ENCODE measurements at places on chromosomes 5 and 9. TPM values are rescaled to one million over a fixed set of nuclear protein-coding genes. Genes with fewer than 3 reads are reported as not detected.
A peak's percentile ranks its signal among the peaks of the same experiment; 100 is the strongest.

ZNF658 gene
- 3.7 TPM for total RNA-seq

PCDHB12 gene
- 4.7 TPM for total RNA-seq

CDHR2 gene
- not detected for total RNA-seq

ENTR1 gene
- 72.0 TPM for total RNA-seq

CNTLN gene
- total RNA-seq: 17.3 TPM

TTC1 gene
- 55.6 TPM for total RNA-seq

ERCC8 gene
- total RNA-seq: 29.9 TPM

DBH gene
- total RNA-seq: 2.2 TPM

MSX2 gene
- 7.0 TPM for total RNA-seq

DNA sequence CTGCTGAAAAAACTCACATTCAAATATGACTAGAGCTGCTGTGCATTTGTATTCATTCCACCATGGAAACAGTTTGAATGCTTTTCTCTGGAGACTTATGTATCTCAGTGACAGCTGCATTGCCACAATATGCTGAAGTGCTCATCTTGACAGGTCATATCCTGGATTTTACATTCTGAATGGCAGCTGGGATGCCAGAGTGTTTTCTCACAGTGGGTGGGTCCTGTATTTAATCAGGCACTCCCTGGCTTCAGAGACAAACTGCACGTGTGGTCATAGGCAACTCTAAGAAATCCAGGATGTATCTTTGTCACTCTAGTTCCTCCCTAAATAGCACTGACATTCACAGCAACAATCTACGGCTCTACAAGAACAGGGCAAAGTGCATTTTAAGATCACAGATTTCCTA, 75.6 kb downstream of the ST8SIA4 start:
- DNase-seq: peak; percentile 56

GRCh38 chr5:10308844-10309243, 1.1 kb upstream of the CMBL start:
- DNase-seq: no peak

- DNase-seq: no peak
Measured at GRCh38 chr9:99531313-99531712, 290.4 kb upstream of the NR4A3 start.

DNA sequence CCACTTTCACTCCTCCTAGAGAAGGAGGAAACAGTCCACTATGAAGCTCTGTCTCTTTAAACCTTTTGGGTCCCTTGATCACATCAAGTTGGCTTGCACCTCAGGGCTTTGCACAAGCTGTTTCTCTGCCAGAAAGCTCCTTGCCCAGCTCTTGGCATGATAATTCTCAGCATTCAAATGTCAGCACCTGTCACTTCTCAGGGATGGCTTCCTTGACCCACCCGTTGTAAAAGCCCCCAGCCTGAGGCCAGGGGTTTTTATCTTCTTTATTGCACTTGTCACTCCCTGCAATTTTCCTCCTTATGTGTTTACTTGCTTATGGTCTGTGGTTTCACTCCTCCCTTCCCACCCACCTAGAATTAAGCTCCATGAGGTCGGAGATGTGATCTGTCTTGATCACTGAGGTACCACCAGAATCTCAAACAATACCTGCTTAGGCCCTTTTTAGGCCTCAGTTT, 200.7 kb upstream of the TBC1D2 start:
- DNase-seq: no peak

DNA sequence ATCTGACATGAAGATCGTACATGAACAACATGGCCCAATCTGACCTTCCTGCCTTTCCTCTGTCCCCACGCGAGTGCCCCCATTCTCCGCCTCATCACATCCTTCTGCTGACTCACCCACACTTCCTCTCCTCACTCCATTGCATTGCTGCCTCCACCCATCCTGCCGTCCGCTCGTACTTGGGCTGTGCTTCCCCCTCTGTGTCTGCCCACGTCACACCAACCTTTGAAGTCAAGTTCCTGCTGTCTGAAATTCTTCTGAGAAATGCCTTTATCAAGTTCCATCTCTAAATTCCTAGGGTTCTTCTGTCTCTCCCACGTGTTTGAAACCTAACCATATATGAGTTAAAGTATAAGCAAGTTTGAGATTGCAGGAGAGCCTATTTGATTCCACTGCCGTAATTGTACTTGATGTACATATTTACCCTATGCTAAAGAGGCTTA, 18.0 kb upstream of the STARD4 start:
- peak; percentile 64 for DNase-seq

DNA sequence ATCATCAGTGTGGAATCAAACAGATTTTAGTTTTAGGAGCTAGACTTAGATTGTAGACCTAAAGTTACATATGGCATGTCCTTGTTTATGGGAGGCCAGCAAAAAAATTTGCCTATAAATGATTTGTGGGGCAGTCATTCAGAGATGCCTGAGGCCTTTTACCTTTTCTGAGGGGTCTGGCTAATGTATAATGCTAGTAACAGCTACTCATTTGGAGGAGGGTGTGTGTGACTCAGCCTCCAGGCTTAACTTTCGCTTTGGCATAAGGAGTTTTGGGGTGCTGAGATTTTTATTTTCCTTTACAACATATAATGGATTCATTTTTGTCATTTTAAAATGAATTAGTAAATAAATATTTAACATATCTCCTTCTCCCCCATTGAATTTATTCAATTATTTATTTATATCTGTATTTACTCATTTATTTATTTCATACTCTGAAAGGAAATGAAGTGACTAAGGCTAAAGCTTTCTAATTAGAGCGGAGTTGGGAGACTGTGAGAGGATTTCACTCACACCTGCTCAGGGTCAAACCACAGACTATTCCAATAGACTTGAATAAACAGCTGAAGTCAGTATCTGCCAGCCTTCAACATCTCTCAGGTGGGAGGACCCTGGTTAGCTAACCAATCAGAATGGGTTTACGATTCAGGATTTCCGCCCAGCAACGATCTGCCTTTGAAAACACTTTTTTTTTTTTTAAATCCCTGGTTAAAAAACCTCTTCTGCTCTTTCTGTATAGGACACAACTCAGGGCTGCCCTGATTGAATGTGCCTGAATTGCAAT, 487.5 kb upstream of the SGCD start:
- peak; percentile 90 for DNase-seq

DNA sequence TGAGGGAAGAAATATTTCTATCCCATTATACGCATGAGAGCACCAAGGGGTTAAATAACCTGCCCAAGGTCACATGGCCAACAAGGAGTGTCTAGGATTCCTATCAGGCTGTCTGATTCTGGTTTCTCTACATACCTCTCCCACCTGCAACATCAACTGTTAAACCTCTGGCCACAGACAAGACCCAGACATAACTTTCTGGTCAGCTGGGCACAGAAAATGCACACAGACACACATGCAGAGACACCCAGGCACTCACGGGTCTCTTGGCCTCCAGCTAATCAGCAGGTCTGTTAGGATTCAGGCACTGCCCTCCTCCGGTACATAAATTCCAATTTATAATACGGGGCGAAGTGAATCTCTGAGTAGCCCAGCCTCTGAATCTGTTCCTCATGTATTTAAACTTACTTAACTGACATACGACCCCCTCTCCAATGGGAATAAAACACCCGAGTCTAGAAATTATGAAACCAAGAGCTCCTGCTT, 1.5 kb downstream of the SEPTIN8 start:
- DNase-seq: no peak

GRCh38 chr5:36397901-36398536, 96.3 kb upstream of the RANBP3L start:
- DNase-seq: no peak

GRCh38 chr9:83284746-83285145, 221.8 kb upstream of the RASEF start:
- DNase-seq: peak; percentile 86

DNA sequence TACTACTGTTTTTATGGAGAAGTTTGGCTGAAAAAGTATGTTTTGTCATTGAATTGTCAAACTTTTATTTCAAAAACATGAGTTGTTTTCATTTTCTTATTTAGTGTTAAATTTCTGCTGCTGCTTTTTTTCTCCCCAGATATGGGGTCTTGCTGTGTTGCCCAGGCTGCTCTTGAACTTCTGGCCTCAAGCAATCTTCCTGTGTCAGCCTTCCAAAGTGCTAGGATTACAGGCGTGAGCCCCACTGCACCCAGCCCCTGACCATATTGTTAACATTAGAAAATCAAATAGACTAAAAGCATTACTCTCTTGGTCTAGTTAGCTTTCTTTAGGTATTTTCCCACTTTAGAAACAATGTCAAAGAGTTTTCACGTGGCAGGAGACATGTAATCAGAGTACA, 215.3 kb downstream of the KDM4C start:
- no peak for DNase-seq

DNA sequence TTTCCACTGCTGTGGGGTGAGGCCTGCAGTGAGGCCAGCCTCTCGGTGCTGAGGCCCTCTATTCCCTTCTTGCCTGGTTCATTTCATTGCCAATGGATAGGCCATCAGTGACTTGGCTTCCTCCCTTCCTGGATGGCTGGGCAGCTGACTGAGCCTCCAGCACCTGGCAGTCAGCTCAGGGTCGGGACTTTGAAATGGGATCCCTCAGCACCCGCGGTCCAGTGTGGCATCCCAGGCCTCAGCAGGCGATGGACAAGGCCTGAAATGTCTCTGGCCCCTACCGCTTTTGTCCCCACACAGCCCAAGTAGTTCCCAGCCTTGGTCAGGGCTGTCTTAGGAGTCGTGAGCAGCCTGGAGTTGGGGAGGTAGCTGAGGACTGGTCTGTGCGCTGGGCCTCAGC, 17.2 kb downstream of the NDST1 start:
- no peak for DNase-seq

DNA sequence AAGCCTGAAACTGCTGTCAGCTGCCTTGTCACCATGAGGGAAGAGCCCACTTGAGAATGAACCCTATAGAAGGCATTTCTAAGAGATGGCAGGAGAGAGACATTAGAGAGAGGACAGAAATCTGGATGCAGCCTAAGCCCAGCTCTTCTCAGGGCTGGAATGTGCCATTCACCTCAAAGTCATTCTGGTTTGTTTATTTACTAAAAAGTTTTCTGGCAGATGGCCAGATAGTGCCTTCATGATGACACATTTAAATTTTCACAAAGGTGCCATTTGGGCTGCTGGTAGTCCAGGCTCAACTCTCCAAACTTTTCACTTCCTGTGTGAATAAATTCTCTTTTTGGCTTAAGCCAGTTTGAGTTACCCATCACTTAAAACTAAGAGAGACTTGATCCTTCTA, 144.6 kb upstream of the ZNF366 start:
- no peak for DNase-seq

DNA sequence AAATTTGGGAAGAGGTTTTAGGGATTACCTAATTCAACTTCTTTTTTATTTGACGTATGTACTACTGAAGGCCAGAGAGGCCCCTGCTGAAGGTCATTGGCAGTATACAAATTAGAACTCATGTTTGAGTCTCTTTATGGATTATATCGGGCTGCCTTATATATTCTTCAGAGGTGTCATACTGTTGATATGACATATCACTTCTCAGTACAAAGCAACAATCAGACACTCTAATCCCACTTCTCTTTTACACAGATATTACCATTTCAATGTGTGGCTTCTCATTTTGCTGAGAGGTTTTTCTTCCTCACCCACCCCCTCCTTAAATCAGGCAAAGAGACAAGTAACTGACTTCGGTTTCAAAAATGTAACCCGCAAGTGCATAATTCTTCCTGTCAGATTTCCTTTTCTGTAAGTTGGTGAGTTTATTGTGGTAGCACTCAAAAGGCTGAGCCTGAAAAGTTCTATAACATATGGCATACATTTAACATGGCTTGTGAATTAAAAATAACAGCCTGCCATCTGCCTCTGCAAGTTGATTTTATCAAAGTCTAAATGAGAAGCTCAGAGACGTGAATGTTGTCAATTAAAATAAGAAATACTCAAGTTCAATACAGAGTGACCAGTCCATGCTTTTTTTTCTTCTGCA, 163.6 kb upstream of the RORB start:
- DNase-seq: no peak

DNA sequence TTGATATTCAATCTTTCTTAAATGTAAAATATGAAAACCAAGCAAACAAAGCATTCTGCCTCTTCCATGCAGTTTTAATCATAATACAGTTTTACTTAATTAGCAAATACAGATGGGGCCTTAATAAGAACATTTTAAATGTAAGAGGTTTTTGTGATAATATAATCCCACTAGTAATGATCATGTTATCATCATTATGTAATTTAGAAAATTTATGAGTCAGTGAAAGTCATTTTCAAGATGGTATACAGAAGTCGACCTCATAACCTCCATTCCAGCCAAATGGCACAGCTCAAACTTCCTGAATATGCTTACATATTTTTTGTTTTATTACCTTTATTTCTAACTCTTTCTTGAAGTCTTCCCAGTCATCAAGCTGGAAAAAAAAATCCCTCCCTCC, 102.2 kb upstream of the GNA14 start:
- no peak for DNase-seq

- DNase-seq: no peak
Measured at GRCh38 chr5:160169326-160169725, 50.1 kb upstream of the PWWP2A start.

DNA sequence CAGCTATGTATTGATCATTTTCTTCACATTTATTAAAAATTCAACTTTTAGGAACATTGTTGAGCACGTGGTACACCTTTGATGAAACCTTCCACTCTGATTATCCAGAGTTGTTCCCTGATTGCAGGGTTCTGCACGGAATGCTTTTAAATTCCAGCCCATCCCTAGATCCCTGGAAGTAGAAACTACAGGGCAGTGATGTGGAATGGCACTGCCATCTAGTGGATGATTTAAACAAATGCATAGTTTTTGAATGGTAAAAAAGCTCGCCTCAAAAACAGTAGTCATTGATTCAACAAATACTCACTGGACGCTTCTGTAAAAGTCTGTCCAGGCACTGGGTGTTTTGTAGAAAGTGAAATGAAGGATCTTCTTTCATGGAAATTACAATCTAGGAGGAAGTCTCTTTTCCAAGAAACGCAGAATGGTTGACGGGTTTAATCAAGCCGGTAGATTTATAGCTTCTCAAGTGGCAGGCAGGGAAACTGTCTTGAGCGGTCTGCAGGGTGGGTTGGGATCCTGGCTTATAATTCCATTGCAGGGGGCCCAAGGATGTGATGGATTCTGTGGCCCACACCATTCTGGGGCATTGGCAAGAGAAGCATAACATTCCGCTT, 118.4 kb downstream of the ARHGAP26 start:
- peak; percentile 78 for DNase-seq

GRCh38 chr5:128684961-128685360, 146.9 kb upstream of the FBN2 start:
- no peak for DNase-seq

DNA sequence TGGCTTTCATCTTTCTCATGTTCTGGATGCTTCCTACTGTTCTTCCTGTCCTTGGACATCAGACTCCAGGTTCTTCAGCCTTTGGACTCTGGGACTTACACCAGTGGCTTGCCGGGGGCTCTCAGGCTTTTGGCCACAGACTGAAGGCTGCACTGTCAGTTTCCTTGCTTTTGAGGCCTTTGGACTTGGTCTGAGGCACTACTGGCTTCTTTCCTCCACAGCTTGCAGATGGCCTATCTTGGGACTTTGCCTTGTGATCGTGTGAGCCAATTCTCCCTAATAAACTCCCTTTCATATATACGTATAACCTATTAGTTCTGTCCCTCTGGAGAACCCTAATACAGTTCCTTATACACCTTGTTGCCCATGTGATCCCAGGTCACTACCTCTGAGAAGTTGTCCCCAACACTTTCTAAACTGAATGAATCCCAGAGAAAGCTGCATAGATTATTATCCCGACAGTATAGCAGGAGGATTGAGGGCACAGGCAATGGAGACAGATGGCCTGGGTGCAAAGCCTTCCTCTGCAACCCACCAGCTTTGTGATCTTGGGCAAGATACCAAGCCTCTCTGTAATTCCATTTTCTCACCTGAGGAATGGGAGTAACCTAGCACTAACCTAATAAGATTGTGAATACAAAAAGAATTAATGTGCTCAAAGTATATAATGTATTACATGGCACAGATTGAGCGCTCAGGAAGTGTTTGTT, 449.6 kb upstream of the BRINP1 start:
- DNase-seq: no peak
